ENCODE measurements at places on chromosomes 12 and 14.

GRCh38 chr12:27969624-27970400 lies 2.7 kb downstream of the PTHLH start:
- no peak for DNase-seq

- no peak for DNase-seq
Measured at GRCh38 chr14:96077983-96078624, 38.9 kb downstream of the C14orf132 start.

GRCh38 chr14:23573384-23574015 lies 5.1 kb downstream of the JPH4 start:
- no peak for DNase-seq

GRCh38 chr14:96098309-96098998 lies 59.3 kb downstream of the C14orf132 start:
- peak; percentile 26 for DNase-seq

DNA sequence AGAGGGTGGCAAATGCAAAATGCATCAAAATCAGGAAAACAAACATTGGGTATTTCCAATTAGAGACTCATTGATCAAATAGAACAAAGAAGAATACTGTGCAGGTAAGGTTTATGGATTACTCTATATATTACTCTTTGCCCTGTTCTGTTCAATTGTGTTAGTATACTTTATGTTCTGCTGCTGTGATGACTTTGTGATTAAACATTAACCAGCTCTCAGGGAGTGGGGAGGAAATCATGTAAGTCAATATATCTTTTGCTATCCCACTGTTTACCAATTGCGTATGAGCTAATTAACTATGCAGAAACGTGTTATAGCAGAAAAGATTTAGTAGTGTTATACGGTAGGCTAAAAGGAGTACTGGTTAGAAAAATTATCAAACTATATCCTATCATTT lies 129.4 kb downstream of the PDE3A start:
- no peak for DNase-seq

- no peak for DNase-seq
Measured at GRCh38 chr12:64273527-64274403, 51.7 kb upstream of the KICS2 start.

DNA sequence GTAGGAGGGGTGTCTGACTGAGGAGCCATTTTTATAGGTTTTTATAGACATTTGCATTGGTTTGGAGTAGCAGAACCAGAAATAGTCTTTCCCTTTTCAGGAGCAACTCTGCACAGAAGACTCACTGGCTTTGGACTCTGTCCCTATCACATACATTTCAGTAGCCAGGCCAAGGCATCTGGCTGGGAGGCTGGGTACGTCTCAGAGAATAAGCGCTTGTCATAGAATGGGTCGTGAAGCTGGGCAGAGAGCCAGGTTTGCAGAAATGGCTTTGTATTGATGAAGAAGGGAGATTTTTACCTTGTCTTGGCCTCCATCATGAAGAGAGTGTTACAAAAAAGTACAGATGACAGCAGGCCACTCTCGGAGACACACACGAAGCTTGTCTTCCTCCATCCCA lies 98.6 kb downstream of the CACNA1C start:
- no peak for DNase-seq

- no peak for DNase-seq
Measured at GRCh38 chr12:104709692-104710435, 248.2 kb downstream of the SLC41A2 start.

DNA sequence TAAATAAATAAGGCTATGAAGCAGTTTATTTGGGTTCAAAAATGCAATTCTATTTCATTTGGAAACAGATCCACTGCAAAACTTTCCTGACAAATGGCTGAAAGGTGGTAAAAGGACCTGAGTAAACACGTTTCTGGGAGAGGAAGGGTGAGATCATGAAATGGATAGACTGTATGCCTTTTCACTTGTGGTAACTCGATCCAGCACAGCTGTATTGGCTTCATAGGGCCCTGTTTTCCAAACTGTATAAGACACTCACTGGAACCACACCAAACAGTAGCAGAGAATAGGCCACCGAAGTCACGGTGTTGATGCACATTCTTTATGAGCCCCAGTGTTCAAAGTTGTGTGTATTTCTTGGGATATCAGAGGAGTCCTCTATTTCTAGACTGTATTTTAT lies 325.2 kb upstream of the DIO2 start:
- DNase-seq, result no peak

DNA sequence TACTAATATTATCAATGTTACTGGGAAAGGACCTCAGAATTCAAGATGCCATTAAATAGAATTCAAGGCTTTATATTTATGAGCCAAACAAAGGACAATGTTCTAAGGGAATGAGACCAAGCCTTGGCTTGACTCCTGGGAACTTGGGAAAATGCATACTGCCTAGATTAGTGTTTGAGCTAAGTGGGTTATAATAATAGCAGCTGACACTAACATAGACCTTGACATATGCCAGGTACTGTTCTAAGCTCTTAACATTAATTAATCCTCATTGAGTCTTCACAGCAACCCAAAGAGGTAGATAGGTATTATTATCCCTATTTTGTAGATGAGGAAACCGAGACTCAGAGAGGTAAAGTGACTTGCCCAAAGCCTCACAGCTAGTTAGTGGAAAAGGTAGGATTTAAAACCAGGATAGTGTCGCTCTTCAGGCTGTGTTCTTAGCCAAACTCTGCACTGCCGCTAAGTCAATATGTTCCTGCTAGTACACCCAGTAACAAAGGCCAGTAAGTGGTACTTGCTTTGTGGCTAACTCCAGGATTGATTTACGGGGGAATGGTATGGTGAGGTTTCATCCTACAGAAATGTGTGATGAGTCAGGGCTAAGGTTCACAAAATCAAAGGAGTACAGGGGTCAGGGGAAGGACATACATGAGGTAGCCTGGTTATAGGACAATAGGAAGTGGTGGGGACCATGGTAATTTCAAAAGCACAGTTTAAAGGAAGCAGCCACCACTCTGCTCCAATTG lies 35.8 kb upstream of the PRKAB1 start:
- no peak for DNase-seq

- no peak for DNase-seq
Measured at GRCh38 chr14:74297986-74298385, 4.7 kb downstream of the ABCD4 start.

DNA sequence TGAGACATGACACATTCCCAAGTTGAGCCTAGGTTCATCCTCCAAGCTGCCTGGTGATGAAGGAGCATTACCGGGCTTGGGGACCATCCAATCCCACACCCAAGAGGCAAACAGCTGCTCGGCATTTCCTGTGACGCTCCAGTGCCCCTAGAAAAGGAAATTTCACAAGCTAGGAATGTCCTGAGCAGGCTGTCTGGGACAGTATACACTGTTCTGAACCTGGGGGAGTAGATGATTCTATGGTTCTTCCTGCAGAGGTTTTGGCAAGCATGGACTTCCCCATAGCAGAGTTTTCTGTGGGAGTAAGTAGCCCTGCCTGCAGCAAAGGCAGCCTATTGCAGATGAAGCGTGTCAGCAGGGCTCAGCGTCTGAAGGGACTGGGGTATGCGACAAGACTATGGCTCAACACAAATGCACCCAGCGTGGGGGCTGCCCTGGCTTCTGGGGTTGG lies 47.4 kb upstream of the SRSF5 start:
- DNase-seq, result peak; percentile 90

- no peak for DNase-seq
Measured at GRCh38 chr14:35441160-35441559, 36.6 kb upstream of the NFKBIA start.

GRCh38 chr14:81273961-81274575 lies 53.3 kb upstream of the GTF2A1 start:
- DNase-seq, result no peak

- peak; percentile 16 for DNase-seq
Measured at GRCh38 chr14:41285186-41285748, 321.4 kb upstream of the LRFN5 start.

- DNase-seq, result no peak
Measured at GRCh38 chr12:64840949-64841717, 16.7 kb downstream of the TBC1D30 start.

DNA sequence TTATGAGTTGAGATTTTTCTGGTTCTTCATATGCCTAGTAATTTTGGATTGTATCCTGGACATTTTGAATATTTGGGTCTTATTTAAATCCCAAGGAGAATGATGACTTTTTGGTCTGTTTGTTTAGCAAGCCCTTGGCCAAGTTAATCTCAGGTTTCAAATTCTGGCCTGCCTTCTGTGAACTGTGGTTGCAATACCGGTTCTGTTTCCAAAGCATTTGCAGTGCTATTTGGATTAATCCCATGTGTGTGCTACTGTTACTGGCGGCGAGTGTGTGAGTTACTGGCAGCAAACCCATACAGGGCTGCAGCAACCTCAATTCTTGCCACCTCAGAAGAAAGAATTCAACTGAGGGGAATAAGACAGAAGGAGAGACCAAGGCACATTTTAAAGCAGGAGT lies 51.1 kb downstream of the TMEM260 start:
- peak; percentile 50 for DNase-seq

GRCh38 chr14:87122166-87122565 lies 870.8 kb downstream of the GALC start:
- no peak for DNase-seq

- no peak for DNase-seq
Measured at GRCh38 chr14:95322651-95323050, 2.9 kb upstream of the CLMN start.

DNA sequence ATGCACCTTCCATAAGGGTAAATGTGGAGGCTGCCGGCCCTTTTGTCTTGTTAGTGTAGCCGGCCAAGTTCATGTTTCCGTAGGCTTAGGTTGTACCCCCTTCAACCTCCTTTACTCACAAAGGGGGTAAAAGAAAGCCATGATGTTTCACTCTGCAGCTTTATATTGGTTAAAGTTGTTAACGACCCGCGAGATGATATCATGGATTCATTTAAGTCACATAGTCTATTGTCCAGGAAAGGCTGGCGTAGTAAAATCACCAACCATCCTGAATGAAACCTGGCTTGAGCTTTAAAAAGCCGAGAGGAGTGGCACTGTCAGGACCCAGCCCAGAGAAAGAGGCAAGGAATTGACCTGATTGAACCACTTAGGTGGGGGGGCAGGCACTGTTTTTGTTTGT lies 1.3 kb downstream of the UNG start:
- DNase-seq, result no peak

- no peak for DNase-seq
Measured at GRCh38 chr12:88746386-88746785, 166.1 kb upstream of the KITLG start.

DNA sequence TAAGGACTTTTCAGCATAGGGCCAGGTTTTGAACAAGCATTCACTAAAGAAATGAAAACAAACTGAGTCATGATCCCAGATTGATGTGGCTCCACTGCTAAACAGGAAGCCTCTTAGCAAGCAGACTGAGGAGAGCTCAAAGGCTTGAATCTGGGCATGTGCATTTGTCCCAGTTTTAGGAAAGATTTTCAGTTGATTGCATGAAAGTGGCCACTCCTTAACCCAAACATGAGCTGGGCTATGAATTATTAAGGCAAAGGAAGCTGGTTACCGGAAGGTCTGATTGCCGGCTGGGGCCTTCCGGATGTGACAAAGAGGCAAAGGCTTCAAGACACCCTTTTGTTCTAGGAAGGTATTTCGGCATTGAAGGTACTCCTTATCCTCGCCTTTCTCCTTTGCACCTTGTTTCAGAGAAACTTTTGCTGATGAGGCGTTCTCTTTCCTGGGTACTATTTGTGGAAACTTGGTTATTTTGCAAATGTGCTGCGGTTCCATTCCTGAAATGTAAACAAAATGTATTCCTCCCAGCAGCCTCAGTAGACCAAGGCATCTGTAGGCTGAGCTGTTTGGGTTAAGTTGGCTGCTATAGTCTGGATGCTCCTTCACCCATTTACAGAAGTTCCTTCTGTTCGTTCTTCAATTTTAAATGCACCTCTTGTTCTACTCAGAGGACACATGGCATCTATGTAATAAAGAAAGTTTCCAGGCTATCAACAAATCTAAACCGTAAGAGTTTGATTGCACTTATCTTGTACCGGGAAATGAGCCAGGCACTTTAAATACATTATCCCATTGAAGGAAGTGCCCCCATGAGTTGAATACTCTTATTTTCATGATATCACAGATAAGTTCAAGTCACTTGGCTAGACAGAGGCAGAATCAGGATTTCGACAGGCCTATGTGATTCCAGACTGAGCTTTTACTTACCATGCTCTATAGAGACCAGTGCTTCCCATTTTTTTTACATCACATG lies 115.6 kb upstream of the METAP2 start:
- DNase-seq, result no peak

DNA sequence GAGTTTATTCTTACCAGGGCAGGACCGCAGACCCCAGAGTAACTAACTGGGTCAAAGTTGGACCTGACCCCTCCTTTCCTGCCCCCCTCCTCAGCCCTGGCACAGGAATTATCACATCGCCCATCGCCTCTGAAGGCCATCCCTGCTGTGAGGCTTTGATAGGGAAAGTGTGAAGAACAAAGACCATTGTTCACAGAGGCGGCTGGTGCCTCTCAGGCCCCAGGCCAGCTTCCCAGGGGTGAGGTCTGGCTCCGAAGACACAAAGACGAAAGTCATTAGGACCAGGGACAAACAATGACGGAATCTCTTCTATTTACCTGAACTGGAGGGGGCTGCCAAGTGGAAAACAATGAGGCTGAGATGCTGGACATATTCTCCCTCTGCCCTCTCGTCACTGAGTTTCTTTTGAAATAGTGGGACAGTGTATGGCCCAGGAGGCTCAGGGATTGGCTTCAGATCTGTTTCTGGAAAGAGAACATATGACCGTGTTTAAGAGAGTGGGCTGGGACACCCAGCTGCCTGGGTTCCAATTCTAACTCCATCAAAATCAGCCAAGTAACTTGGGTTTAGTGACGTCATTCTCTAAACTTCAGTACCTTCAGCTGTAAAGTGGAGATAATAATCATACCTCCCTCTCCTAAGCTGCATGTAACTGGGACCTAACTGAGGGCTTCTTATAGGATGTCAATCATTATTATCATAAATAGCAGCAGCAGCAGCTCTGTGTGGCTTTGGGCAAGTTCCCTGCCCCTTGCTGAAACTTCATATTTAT lies 769.4 kb downstream of the MED13L start:
- DNase-seq, result no peak

DNA sequence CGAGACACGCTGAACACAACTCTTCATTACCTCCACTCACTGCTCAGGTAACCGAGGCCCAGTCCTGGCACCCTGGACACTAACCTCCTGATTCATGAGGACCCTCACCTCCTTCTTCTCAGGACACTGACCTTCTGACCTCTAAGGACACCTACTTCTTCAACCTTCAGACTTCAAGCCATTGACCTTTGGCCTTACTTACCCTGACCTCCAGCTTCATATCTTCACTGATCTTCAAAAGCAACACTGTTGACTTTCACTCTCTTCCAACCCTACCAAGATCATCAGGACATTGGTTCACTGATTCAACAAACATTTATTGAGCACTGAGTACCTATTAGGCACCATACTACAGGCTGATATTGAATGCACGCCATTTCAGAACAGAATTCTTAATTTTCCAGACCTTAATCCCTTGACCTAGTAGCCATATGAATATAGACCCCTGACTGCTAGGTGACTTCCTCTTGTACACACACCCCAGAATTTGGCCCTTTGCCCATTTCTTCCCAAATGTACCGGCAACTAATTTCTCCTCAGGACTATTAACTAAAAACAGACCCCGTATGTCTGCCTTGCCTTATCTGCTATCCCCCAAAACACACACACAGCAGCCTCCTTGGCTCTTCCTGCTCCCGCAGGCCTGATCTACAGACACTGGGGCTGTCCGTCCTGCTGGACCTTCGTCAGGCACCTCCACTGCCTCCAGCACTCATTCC lies 5.8 kb downstream of the ARHGEF40 start:
- DNase-seq, result no peak

- no peak for DNase-seq
Measured at GRCh38 chr12:75672200-75672599, 160.8 kb upstream of the KRR1 start.

All from astrocyte of the cerebellum (primary cell).